Posterior cingulate gyrus (tissue), 11 donors: ENCODE measurements at places on chromosomes 3 and 15.

- no peak for DNase-seq
These were observed 3.5 kb downstream of the FEM1B start for GRCh38 chr15:68281008-68281407.

DNA sequence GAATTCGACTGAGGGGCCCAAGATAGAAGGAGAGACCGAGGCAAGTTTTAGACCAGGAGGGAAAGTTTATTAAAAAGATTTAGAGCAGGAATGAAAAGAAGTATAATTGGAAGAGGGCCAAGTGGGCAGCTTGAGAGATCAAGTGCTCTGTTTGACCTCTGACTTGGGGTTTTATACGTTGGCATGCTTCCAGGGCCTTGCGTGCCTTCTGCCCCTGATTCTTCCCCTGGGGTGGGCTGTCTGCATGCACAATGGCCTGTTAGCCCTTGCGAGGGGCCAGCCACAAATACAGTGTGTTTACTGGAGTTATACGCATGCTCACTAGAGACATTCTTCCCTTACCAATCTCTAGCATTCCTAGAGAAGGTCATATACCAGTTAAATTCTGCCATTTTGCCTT lies 70.7 kb upstream of the LARS2 start:
- no peak for DNase-seq

GRCh38 chr3:172259726-172260248 lies 188.5 kb downstream of the GHSR start:
- DNase-seq, result no peak

- DNase-seq, result no peak
These were observed 237.7 kb upstream of the AGTR1 start for GRCh38 chr3:148459931-148460513.

DNA sequence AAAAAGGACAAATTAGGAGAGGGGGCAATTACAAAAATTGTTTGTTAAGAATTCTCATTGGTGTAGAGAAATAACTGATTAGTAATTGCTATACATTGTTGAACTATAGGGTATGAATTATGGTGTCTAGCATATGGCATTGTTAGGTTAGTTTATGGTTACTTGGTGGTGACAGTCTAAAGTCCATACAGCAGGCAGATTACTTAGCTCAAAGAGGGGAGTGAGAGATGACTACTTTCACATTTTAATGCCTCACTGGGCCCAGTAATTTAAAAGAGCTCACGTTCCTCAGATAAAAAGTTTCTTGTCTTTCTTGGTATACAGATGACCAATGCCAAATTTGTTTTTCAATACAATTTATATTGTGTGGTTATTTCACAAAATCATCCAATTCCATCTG lies 112.4 kb upstream of the NEDD4 start:
- DNase-seq, result no peak

DNA sequence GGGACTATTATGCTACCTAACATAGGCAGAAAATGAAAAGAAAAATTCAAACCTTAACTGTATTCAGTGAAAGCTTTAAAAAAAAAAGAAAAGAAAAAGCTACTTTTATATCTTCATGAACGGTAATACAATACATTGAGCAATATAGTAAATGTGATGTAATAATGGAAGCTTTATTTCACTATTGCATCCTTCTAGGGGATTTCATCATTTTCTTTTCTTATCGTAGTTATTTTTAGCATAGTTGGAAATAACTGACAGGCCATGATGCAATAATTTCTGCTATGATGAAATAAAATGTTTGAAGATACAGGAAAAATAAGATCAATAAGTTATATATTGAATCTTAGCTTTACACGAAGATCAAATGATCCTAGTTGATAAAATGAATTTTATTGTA lies 40.3 kb upstream of the ZCWPW2 start:
- DNase-seq, result no peak

DNA sequence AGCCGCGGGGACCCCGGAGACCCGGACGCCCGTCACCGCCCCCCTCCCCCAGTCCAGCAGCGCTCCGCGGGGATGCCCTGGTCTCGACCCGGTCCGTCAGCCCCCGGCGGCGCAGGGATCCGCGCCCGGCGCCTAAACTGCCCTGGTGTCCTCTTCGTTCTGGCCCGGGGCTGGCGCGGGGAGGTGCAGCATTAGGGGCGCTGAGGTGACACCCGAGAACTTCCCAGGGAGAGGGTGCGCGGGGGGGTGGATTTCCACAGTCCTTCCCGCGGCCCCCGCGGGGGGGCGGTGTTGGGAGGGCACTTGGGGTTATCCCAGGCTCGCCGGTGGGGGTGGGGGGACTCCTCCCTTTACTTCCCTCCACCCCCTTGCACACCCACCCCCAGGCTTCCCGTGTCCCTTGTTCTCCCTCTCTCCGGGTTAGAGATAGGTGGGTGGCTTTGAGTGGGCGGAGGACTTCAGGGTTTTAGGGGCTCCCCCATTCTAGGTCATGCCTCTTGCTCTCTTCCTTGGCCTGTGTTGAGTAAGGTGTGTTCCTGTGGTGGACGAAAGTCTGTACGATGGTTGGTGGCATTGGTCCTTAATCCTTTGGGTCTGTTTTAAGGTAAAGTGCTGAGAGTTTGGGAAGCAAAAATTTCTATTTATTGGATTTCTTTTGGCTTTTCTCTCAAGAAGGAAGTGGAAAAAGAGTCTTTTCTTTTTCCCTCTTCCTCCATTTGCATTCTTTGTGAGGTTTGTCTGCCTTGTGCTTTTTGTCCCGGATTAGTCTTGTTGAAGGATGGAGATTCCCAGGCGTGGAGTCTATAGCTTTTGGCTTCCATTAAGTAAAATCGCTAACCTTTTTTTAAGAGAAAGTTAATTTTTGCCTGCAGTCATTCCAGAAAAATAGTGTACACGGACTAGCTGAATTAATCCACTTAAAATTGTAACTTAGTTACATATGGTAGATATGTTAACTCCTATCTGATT lies 811 bp downstream of the SKIL start:
- peak; percentile 70 for DNase-seq

GRCh38 chr3:111851511-111851954 lies 7.5 kb upstream of the PHLDB2 start:
- DNase-seq, result no peak

- no peak for DNase-seq
These were observed 18.9 kb downstream of the ILDR1 start for GRCh38 chr3:122003112-122003511.

- DNase-seq, result no peak
These were observed 150.2 kb upstream of the PTPRG start for GRCh38 chr3:61411009-61411662.

- no peak for DNase-seq
These were observed 9.7 kb upstream of the AHSG start for GRCh38 chr3:186603159-186603558.

DNA sequence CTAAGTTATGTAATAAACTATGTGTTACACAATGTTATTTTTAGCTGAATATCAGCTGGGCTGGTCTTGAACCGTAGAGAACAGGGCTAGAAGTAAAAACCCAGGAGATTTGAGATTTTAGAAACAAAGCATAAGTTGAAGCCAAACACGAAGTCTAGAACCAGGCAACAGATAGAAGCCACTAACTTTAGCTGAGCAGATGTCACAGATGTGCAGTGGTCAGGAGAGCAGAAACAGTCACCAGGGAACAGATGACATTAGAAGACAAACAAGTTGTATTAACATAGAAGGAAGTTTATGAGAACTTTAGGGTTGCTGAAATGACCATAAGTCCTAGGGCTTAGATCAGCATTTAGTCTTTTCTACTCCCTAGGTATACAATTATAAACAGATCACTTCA lies 731.0 kb downstream of the ZNF385D start:
- DNase-seq, result no peak

DNA sequence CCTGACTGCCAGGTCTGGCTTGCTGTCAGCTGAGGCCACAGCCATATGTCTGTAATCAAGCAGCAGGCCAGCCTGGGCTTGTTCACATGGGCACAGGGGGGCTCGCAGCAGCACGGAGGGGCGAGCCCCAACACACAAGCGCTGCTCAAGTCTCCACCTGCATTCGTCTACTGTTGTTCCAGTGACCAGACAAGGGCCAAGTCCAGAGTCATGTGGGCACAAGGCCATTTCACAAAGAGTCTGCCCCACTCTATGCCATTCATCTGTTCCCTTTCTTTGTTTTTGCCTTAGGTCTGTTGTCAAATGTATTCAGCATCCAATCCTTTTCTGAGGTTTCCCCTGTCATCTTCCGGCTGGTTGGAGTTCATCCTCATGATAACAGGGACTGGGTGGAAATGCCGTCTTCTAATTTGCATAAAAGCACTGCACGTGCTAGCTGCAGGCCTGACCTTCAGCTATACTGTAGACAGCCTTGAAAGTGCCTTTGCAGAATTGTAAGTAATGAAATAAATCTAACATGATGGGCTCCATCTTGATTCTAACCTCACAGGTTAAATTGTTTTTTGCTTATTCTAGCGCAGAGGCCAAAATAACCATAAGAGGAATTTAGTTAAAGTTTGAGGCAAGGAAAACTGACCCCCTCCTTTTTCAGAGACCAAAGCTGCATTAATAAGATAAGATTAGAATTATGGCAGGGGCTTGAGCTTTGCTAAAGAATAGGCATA lies 28.6 kb upstream of the KBTBD12 start:
- no peak for DNase-seq

DNA sequence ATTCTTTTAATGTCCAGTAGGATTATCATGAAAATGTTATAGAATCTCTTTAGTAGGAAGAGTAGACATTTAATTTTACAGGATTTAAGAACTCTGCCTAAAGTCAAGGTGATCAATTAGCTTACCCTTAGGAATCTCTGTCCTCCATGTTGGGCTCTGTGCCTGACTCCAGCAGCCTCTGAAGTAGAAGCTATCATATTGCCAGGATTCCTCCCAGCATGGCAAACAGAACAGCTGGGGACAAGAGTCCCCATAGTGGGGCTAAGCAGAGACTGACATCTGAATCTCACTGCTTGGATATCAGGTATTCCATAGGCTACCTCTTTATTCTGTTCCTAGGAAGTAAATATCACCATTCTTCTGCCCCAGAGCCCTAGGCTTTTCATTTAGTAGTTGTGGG lies 1.5 kb downstream of the SLC15A2 start:
- no peak for DNase-seq

- no peak for DNase-seq
These were observed 1.3 kb upstream of the TRIM59 start for GRCh38 chr3:160450846-160451245.

GRCh38 chr15:81001152-81002008 lies 657 bp downstream of the TLNRD1 start:
- no peak for DNase-seq

GRCh38 chr3:116863270-116863770 lies 153.7 kb downstream of the TUSC7 start:
- no peak for DNase-seq

DNA sequence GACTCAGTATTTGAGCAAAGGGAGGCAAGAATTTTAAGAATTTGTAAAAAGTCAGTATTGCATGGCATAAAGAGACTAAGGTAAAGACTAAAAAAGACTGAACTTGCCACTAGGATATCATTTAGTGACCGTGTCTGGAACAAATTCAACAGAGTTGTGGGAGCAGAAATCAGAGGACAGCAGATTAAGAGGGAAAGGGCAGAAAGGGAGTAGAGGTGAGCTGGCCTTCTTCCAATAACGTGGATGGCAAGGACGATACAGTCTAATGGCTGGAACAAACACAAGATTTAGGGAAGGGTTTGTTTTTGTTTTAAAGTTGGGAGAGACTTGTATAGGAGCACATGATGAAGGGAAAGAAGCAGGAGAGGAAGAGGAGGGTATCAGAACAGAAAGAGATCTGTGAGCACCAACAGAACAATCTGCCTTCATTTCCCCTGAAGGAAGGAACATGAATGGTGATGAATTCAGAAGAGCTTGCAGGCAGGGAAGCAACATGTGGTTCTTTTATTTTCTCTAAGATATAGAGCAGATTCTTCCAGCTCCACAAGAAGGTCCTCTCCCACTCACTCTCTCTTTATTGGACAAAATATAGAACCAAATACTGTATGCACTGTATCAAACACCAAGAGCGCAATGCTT lies 8.6 kb downstream of the VGLL4 start:
- DNase-seq, result no peak
